ENCODE measurements at places on chromosomes 5 and 9.

DNA sequence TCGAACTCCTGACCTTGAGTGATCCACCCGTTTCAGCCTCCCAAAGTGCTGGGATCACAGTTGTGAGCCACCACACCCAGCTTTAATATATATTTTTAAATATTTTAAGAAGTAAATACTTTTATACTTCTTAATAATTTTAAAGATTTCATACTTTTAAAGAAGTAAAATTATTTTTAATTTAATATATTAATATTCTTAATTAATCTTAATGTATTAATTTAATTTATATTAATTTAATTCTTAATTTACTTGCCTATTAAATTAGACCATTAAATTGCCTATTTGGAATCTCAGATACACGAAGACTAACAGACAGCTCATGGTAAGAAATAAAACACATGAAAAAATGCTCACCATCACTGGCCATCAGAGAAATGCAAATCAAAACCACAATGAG is 1087.4 kb downstream of the CDH18 start:
- no peak for DNase-seq

GRCh38 chr5:170538696-170539586 is 35.1 kb downstream of the KCNIP1 start:
- DNase-seq: no peak

- peak; percentile 38 for DNase-seq
These were observed 3.3 kb downstream of the RNF183 start for GRCh38 chr9:113299800-113300292.

- DNase-seq: no peak
These were observed 59.8 kb downstream of the ARSB start for GRCh38 chr5:78925129-78925876.

- no peak for DNase-seq
These were observed 1350.1 kb upstream of the ACO1 start for GRCh38 chr9:31034311-31034710.
